ENCODE measurements at places on chromosomes 4 and X. TPM values are rescaled to one million over a fixed set of nuclear protein-coding genes. Genes with fewer than 3 reads are reported as not detected.

PASD1 gene
- total RNA-seq = not detected

MAB21L2 gene
- total RNA-seq = not detected

CD40LG gene
- not detected for total RNA-seq

MAGEA11 gene
- total RNA-seq = not detected

BRS3 gene
- total RNA-seq = not detected

ADH7 gene
- total RNA-seq = not detected

- H3K4me1 ChIP-seq = peaks cover 6% of the 10 kb centered on the region
- H3K27me3 ChIP-seq = no peaks in the 10 kb centered on the region
- no peak overlapping the region for H3K4me3 ChIP-seq
- no peak for DNase-seq
Observed at GRCh38 chr4:3307060-3307459, 14.2 kb downstream of the RGS12 start.

- no peaks in the 10 kb centered on the region for H3K27me3 ChIP-seq
- H3K4me1 ChIP-seq = no peaks in the 10 kb centered on the region
- DNase-seq = no peak
- H3K27ac ChIP-seq = no peak overlapping the region
Observed at GRCh38 chr4:150425161-150425560, 156.8 kb upstream of the MAB21L2 start.

- no peak overlapping the region for H3K27ac ChIP-seq
- no peaks in the 10 kb centered on the region for H3K27me3 ChIP-seq
- peak; percentile 80 for DNase-seq
Observed at GRCh38 chrX:135295238-135295943, 13.9 kb upstream of the ETDC start.

DNA sequence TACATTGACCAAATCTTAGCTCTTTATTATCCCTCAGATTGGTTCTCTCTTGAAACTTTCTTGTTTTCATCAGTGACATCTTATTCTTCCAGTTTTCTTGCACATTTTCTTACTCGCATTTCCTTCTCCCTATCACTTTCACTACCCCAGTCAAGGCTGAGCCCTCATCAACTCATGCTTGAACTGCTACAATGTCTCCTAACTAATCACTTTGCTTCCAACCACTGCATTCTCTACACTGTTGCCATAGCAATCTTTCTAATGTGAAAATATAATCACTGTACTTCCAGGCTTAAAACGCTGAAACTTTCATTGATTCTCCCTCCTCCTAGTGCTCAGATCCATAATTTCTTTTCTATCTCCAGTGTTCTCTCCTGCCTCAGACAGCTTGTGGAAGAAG, 22.2 kb upstream of the LPAR4 start:
- no peaks in the 10 kb centered on the region for H3K36me3 ChIP-seq
- H3K4me3 ChIP-seq = no peak overlapping the region
- no peak for DNase-seq
- no peak overlapping the region for H3K27ac ChIP-seq

GRCh38 chrX:78838709-78839108, 91.2 kb downstream of the LPAR4 start:
- no peaks in the 10 kb centered on the region for H3K36me3 ChIP-seq
- H3K27me3 ChIP-seq = no peaks in the 10 kb centered on the region
- H3K4me3 ChIP-seq = no peak overlapping the region
- H3K4me1 ChIP-seq = no peaks in the 10 kb centered on the region
- DNase-seq = no peak

DNA sequence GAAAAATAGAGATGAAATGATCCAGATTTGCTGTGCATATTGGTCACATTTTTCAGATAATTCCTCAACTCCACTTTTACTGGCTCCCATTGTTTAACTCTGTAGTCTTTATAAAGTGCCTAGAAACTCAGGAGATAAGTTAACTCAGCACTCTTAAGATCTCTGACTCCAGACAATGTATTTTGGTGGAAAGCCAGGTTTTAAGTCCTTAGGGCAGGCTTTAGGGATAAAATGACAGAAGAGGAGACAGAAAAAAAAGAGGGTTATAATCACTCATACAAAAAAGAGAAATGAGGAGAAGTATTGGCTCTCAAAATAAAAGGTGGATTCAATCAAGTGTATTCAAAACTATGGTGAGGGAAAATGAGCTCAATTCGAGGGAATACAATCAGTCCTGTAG, 674.8 kb upstream of the INTU start:
- no peak overlapping the region for H3K27ac ChIP-seq
- no peak for DNase-seq
- H3K4me1 ChIP-seq = peaks cover 6% of the 10 kb centered on the region
- no peaks in the 10 kb centered on the region for H3K36me3 ChIP-seq
- H3K4me3 ChIP-seq = no peak overlapping the region

DNA sequence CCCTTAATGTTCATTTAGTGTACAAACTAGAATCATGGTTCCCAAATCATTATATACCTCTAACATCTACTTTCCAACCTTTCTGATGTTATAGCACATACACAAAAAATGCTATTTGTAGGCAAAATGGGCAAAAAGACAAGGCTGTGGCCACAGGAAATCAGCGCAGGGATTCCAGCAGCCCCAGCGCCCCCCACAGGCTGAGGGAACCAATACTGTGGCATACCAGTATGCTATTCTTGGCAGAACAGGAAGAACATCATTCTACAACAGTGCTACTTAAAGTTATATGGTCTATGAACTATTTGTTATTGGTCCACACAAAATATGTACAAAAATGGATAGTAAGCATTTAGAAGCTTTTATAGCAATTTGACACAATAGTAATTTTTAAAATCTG, 25.3 kb downstream of the STEEP1 start:
- no peak overlapping the region for H3K4me3 ChIP-seq
- H3K27ac ChIP-seq = no peak overlapping the region
- DNase-seq = peak; percentile 40
- no peaks in the 10 kb centered on the region for H3K27me3 ChIP-seq
- no peaks in the 10 kb centered on the region for H3K4me1 ChIP-seq

GRCh38 chrX:119688911-119689321, 4.1 kb downstream of the SEPTIN6 start:
- no peak overlapping the region for H3K4me3 ChIP-seq
- no peak for DNase-seq
- no peaks in the 10 kb centered on the region for H3K36me3 ChIP-seq
- H3K27ac ChIP-seq = no peak overlapping the region
- H3K4me1 ChIP-seq = peaks cover 19% of the 10 kb centered on the region

DNA sequence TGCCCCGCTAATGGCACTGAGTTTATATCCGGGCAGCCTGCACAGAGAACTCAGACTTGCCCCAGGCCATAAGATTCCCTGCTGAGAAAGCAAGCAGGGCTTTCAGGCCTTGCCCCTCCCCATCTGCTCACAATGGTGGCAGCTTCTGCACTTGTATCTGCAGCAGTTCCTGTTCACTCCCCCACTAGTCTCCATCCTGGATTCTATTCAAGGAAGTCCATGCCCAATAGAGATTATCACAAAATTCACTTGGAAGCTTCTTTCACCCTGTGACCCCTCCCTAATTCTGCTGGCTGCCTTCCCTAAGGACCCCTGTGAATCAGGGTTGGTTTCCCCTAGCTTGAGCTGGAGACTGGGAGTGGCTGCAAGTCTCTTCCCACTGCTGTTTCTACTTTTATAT, 34.5 kb upstream of the UCP1 start:
- no peaks in the 10 kb centered on the region for H3K27me3 ChIP-seq
- no peaks in the 10 kb centered on the region for H3K36me3 ChIP-seq
- no peak overlapping the region for H3K27ac ChIP-seq
- peaks cover 5% of the 10 kb centered on the region for H3K4me1 ChIP-seq

DNA sequence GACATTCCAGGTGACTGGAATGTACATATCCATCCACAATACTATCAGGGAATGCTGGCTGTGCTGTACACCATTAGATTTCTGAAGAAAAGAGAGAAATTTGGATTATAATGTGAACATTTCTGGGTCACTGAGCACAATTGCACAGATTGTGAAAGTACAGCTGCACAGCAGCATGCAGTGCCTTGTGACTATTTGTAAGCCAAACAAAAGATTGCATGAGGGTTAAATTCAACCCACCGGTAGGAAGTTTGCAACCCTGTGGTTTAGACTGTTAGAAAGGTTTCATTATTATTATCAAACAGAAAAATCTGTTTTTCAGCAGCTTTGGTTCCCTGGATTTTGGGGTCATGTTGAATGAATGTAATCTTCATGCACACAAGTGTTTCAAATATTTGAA, 24.5 kb downstream of the DDIT4L start:
- no peaks in the 10 kb centered on the region for H3K27me3 ChIP-seq
- no peaks in the 10 kb centered on the region for H3K36me3 ChIP-seq
- DNase-seq = no peak
- no peak overlapping the region for H3K27ac ChIP-seq
- no peak overlapping the region for H3K4me3 ChIP-seq

DNA sequence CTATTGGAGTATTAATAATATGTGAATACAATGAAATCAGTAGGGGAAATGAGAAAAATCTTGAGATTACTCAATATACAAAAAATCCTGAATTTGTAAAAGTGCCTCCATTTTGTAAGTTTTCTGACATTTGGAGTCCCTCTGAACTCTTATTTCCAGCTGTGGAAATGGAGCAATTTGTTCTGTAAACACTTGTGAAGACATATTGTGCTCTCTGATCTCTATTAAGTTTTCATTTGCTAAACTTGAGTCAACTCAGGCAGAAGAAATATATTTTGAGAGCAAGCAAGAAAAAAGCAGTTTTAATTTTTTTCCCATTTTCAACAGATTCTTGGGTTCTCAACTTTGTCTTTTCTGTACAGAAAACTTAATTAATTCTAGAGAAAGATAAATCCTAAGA, 51.4 kb upstream of the PCDH18 start:
- no peaks in the 10 kb centered on the region for H3K27me3 ChIP-seq
- H3K36me3 ChIP-seq = no peaks in the 10 kb centered on the region
- no peak overlapping the region for H3K4me3 ChIP-seq
- H3K4me1 ChIP-seq = peaks cover 11% of the 10 kb centered on the region
- H3K27ac ChIP-seq = no peak overlapping the region
- DNase-seq = no peak

- H3K36me3 ChIP-seq = no peaks in the 10 kb centered on the region
- DNase-seq = no peak
- H3K27me3 ChIP-seq = peaks cover 65% of the 10 kb centered on the region
- H3K27ac ChIP-seq = no peak overlapping the region
Observed at GRCh38 chrX:139187738-139188137, 342.8 kb upstream of the F9 start.

- no peaks in the 10 kb centered on the region for H3K36me3 ChIP-seq
- no peak for DNase-seq
- no peaks in the 10 kb centered on the region for H3K4me1 ChIP-seq
- H3K27ac ChIP-seq = no peak overlapping the region
- H3K4me3 ChIP-seq = no peak overlapping the region
- H3K27me3 ChIP-seq = no peaks in the 10 kb centered on the region
Observed at GRCh38 chr4:10035130-10035529, 13.8 kb upstream of the SLC2A9 start.

DNA sequence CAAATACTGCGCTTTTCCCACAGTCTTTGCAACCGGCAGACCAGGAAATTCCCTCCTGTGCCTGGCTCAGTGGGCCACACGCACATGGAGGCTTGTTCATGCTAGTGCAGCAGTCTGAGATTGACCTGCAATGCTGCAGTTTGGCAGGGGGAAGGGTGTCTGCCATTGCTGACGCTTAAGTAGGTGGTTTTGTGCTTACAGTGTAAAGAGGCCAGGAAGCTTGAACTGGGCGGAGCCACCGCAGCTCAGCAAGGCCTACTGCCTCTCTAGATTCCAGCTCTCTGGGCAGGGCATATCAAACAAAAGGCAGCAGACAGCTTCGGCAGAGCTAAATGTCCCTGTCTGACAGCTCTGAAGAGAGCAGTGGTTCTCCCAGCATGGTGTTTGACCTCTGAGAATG, 390.5 kb upstream of the TECRL start:
- H3K27me3 ChIP-seq = no peaks in the 10 kb centered on the region
- H3K4me3 ChIP-seq = no peak overlapping the region
- no peaks in the 10 kb centered on the region for H3K36me3 ChIP-seq
- DNase-seq = peak; percentile 17
- H3K4me1 ChIP-seq = no peaks in the 10 kb centered on the region

- no peaks in the 10 kb centered on the region for H3K36me3 ChIP-seq
- H3K27me3 ChIP-seq = no peaks in the 10 kb centered on the region
- no peak overlapping the region for H3K27ac ChIP-seq
- no peak overlapping the region for H3K4me3 ChIP-seq
Observed at GRCh38 chr4:177308125-177308524, 1.5 kb upstream of the NEIL3 start.

DNA sequence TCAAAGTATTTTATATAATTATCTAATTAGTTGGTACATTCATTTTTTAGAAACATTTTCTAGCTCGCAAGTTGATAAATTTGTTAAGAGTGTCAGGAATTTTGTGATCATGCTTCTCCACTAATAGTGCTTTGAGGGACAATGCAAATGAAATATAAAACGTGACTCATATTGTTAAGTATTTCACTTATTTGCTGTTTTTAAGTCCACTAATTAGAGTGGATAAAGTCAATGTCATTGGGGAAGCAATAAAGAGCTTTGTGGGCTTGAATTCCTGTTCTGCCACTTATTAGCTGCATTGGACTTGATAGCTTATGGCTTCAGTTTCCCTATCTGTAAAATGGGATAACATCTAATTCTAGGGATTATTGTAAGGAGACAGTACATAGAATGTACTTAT, 26.5 kb upstream of the ANAPC4 start:
- no peak overlapping the region for H3K27ac ChIP-seq
- no peak overlapping the region for H3K4me3 ChIP-seq
- no peaks in the 10 kb centered on the region for H3K27me3 ChIP-seq
- no peak for DNase-seq

GRCh38 chrX:1899841-1900240, 285.0 kb downstream of the ASMT start:
- H3K27ac ChIP-seq = no peak overlapping the region
- DNase-seq = no peak
- H3K4me3 ChIP-seq = no peak overlapping the region
- no peaks in the 10 kb centered on the region for H3K27me3 ChIP-seq
- no peaks in the 10 kb centered on the region for H3K4me1 ChIP-seq

DNA sequence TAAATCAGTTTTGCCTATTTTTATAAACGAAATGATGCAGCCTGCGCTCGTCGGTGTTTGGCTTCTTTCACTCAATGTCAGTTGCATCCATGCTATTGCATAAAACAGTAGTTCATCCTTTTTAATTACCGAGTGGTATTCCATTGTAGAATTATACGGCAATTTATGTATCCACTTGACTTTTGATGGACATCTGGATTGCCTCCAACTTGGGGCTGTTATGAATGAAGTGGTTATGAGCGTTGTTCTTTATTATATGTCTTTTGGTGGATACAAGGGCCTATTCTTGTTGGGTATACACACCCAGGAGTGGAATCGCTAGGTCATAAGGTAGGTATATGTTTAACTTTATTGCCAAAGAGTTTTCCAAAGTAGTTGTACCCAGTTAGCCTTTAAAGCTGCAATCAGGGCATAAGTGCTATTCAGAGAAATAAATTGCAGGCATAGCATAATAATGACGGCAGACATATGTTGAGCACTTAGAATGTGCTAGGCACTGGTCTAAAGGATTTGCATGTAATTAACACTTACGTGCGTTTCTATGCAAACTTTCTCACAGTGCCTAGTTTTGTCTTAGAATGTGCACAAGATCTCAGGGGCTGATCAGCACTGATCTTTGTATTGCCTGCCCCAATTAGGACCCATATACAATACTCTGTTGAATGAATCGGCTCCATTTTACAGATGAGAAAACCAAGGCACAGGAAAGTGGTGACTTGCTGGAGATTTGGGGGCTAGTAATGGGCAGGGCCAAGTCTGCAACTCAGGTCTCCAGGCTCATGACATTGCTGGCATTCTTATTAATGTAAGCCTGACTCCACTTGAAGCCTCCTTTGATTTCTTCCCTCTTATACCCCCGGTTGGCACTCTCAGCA, 407.0 kb downstream of the BCOR start:
- no peaks in the 10 kb centered on the region for H3K36me3 ChIP-seq
- no peak overlapping the region for H3K27ac ChIP-seq
- 0 out of 2 replicates have a peak, but pooled peaks cover 8% of the 10 kb centered on the region for H3K27me3 ChIP-seq
- DNase-seq = no peak
- H3K4me1 ChIP-seq = peaks cover 15% of the 10 kb centered on the region

GRCh38 chrX:94435799-94436198, 761.8 kb downstream of the FAM133A start:
- no peaks in the 10 kb centered on the region for H3K36me3 ChIP-seq
- no peak overlapping the region for H3K27ac ChIP-seq

All from GM23338 (cell line).